ENCODE measurements at places on chromosomes 16 and 17.

DNA sequence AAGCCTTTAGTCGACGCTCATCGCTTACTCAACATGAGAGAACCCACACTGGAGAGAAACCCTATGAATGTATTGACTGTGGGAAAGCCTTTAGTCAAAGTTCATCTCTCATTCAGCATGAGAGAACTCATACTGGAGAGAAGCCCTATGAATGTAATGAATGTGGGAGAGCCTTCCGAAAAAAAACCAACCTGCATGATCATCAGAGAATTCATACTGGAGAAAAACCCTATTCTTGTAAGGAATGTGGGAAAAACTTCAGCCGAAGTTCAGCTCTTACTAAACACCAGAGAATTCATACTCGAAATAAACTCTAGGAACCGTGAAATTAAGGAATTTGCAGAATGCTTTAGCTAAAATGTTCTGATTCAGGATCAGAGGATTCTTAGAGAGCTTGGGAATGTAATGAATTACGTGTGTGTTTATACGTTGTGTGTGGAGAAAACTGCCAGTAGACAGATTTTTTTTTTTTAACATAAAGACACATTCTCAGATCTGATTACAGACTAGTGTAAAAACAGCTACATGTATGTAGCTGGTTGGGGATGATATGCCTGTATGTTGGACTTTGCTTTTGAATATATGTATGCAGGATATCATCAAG, 25.4 kb downstream of the ZFP90 start:
- DNase-seq, result no peak

DNA sequence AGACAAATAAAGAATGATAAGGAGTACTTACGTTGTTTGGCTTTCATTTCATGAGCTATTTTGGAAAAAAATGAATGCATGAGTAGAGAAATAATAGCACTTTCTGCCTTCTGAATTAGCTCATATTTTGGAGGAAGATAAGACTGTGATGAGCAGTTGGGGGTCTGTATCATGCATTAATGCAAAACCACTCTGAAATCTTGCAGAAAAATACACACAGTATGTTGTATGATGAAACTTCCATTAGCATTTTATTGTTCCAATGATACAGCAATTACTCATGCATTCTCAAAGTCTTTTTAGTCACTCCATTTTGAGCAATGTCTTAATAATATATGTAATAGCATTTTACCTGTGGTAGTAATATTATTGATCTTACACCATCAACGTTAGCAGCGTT, 571.0 kb downstream of the CDH8 start:
- DNase-seq, result no peak

- DNase-seq, result no peak
Measured at GRCh38 chr16:4285167-4285566, 12.3 kb upstream of the TFAP4 start.

DNA sequence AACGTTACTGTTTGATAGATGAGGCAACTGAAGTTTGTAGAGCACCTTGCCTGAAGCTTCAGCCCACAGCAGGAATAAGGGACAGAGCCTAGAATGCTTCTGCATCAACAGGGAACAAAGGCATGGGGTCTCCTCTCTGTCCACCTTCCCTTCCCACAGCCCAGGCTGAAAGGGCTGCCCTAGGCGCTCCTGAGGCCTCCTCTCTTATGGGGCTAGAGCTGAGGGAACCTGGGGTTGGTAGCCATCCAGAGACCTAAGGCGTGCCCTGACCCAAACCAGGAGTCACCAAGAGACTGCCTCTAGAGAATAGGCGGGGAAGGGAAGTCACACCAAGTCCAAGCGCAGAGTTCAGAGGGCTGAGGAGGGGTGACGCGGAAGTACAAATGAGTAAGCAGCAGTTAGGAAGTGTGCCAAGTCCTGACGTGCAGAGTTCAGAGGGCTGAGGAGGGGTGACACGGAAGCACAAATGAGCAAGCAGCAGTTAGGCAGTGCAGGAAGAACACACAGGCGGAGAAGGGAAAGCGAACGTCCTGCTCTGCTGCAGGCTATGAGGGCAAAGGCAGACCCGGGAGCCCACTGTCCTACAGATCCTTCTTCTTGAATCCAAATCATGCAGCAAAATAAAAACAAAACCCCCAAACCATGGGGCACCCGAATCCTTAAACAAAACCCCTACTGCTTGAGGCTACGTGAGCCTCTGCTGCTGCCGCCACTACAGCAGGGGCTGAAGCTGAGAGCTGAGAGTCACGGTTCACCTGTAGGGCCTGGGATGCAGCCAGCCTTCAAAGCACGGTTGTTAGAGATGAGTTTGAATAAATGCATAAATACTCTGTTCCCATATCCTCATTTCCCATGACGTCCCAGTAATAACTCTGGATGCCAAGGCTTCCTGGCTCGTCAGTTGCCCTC, 2.7 kb upstream of the SPG7 start:
- DNase-seq, result peak; percentile 39

DNA sequence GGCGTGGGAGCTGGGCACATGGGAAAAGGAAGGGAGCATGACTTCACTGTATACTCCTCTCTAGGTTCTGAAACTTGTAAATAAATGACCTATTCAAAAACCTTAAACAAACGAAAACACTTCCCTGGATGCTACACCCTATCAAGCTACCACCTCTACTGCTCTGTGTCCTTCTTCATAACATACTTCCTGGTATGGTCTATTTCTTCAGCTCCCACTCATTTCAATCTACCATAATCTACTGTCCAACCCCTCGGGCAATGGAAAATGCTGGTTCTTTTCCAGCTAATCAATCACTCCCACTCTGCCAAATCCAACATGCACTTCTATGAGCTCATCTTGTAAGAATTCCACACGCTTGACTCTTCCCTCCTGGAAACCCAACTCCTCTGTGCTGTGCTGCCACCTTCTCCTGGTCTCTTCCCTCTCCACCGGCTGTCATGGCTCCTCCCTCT, 42.4 kb downstream of the AMFR start:
- no peak for DNase-seq

- no peak for DNase-seq
Measured at GRCh38 chr17:14228903-14229302, 7.8 kb downstream of the CDRT15 start.

DNA sequence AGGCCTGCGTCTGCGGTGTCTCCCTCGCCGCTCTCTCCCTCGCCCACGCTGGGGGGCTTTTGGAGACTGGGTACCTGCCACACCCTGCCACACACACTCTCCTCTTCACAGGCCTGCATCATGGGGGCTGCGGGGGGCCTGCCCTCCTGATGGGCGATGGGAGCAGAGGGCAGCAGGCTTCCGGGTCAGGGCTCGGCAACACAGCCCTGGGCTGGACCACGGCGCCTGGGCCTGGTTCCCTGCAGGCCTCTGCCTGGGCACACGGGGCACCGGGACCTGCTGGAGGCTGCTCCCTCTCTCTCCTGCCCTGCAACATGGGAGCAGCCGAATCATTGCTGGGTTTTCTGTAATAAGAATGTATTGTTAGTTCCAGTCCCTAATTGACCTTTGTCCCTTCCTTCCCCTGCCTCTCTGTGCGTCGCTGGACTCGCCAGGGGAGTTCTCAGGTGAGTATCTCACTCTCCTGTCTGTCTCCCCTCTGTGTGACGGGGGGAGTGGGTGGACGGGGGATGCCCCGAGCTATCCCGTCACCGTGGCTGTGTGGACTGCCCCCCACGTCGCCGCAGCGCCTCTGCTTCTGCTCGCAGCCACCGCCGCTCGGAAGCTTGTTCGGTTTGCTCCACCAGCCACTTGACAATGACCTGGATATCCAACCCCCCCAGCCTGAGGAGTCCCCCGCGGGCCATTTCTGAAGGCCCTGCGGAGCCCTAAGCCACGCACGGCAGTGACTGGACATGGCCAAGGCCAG, 13.5 kb downstream of the NME3 start:
- DNase-seq, result no peak

DNA sequence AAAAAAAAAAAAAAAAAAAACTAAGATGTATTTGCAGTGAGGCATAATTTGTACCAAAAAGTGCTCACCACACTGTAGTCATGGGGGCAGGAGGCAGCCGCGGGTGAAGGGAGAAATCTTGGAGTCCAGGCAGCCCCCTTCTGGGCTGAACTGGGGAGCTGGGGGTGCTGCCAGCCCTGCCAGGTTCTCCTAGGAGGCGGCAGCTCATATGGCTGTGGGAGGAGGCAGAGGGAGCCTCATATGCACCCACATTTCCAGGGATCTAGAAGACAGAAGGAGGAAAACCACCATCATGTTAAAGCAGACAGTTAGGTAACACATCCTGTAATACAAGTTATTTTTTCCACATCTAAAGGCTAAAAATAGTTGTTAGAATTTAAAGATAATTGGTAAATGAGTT, 16.3 kb downstream of the MAPT start:
- DNase-seq, result peak; percentile 78

- peak; percentile 57 for DNase-seq
Measured at GRCh38 chr17:49574323-49574781, 1.3 kb upstream of the NXPH3 start.

DNA sequence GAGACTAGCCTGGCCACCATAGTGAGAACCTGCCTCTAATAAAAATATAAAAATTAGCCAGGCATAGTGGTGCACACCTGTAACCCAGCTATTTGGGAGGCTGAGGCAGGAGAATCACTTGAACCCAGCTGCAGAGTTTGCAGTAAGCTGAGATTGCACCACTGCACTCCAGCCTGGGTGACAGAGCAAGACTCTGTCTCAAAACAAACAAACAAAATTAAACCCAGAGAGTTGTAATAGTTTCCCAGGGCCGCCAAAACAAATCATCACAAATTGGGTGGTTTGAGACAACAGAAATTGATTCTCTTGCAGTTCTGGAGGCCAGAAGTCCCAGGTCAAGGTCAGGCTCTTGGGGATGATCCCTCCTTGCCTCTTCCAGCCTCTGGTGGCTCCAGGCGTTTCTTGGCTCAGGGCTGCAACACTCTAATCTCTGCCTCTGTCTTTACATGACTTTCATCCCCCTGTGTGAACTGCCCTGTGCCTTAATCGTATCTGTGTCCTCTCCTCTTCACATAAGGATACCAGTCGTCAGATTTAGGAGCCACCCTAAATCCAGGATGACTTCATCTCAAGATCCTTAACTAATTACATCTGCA, 100.3 kb upstream of the NOL11 start:
- DNase-seq, result no peak

DNA sequence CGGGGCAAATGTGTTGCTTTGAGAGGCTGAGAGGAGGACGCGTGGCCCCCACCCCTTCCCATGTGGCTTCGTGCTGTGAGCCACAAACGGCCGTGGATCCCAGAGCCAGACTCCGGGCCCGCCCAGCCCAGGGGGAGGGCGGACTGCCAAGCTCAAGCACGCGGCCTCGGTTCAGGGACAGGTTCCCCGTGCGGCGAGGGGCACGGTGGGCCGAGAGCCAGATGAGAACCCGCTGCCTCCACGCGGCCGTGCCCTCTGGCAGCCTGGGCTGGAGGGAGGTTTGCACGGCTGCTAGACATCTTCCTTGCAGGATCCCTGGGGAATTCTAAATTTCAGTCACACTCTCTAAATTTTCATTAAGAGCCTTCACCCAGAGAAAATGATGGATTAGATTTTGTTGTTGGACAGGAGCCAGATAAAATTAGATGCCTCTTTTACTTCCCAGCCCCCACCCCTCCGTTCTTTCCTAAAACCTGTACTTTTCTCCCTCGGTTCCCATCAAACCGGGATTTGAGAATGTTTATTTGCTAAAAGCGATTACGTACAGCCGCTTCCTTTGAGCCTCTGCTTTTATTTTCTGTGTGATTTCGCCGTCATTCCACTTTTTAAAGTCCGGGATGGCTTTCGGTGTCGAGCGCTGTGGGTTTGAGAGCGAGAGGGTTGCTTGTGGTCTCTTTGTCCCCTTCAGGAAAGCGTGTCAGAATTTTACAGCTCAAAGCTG, 25.0 kb upstream of the GNG13 start:
- DNase-seq, result peak; percentile 43

GRCh38 chr17:62717889-62718288, 90.2 kb downstream of the MARCHF10 start:
- no peak for DNase-seq

GRCh38 chr16:48426244-48427141, 41.3 kb upstream of the SIAH1 start:
- DNase-seq, result no peak

DNA sequence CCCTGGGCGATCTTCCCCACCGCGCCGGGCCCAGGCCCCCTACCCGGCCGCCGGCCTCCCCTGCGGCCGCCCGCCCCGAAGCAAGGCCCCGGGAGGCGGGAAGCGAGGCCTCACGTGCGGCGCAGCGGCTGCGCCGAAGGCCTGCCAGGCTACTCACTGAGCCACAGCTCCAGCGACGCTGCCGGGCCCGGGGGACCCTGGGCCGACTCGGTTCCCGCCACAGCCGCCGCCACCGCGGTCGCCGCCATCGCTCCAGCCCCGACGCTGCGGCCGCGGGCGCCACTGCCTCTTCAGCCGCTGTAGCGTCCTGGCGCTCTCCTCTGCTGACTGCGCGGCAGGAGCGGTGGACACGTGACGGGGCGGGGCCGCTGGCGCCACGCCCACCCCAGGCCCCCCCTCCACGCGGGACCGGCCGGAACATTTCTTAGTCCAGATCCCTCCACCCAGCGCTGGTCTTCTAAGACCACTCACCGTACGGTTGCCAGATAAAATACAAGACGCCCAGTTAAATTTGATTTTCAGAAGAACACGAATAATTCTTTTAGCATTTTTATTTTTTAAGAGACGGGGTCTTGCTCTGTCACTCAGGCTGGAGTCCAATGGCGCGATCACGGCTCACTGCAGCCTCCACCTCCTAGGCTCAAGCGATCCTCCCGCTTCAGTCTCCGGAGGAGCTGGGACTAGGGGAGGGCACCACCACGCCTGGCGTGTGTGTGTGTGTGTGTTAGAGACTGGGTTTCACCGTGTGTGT, at the start of gene GGA2:
Gene GGA2, minus strand, starts transcription at position 331 of the 751 bp plus-strand sequence. Its CDS starts 83 bp downstream, at position 248.
- DNase-seq, result peak; percentile 67

GRCh38 chr17:68539548-68540467, 27.6 kb downstream of the PRKAR1A start:
- no peak for DNase-seq

GRCh38 chr17:67515490-67516083, 138.5 kb downstream of the PITPNC1 start:
- no peak for DNase-seq

DNA sequence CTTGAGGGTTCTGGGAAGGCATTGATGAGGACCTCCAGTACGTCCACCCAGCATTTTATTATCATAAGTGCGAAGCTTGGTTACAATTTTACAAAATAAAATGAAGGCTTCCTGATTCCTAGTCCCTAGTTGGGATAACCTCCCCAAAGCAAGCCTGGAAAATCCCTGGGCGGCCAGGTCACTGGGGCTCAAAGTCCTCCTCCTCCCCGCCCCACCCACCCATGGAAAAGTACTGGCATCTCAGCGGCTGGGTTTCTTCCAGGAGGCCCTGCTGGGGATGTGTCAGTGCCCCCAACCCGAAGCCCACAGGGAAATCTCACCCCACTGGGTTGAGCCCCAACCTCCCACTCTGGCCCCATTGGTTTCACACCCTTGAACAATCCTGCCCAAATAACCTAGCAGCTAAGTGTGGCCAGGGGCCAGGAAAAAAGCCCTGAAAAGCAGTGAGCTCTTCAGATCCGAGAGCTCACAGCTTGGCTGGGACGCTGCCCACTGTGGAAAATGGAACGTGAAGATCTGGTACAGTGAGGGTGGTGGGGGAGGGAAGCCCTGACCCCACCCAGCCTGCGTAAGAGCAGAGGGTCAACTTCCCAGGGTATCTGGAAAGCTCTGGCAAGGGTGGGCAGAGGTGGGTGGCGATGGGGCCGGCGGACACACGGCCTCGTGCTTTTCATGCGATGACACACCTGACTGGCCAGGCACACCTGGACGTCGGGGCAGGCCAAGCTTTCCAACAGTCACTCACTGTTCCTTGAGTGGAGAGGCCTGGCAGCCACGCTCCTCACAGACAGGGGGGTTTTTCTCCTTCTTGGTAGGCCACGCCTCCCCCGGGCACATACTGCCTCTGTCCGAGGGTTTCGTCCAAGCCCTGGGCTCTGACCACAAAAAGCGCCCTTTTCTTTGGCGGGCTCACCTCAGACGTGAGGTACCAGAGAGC, 324.5 kb downstream of the SOX9 start:
- peak; percentile 57 for DNase-seq

Data from posterior cingulate gyrus (tissue), 11 donors.